ENCODE measurements at places on chromosomes 3 and 15.

GRCh38 chr3:185815391-185816282 is 9.2 kb downstream of the IGF2BP2 start:
- DNase-seq: no peak

GRCh38 chr3:160987982-160988964 is 116.9 kb downstream of the B3GALNT1 start:
- no peak for DNase-seq

DNA sequence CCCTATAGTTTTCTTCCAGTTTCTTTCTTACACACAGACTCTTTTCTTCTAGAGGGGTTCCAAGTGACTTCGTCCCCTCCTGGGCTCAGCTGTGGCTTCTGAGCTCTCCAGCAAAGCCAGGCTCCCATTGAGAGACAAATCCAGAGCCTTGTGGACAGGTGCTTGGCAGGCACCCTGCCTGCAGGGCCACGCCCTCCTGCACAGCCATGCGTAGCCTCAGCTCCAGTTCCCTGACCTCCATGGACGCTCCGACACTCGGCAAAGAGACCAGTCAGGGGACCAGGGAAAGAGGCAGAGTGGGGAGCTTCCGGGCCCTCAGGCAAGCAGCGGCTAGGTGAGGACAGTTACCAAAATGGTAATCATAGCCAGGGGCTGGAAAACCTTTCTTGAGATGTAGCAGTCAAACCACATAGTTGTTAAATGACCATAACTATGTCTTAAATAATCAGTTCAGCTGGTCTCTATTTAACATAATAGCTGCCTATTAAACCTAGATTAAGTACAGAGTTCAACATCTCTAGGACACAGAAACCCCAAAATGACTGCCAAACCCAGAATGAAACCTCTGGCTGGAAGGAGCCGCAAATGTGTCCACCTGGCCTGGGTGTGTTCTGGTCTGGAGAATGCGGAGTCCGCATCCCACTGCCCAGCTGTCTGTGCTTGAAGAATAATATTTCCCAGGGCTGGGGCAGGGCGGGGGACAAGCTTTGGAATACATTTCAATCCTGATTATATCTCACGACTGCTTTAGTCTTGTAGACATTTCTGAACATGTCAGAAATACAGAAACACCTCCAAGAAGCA is 69.3 kb upstream of the RGMA start:
- DNase-seq: no peak

- DNase-seq: no peak
Measured at GRCh38 chr3:158095814-158096704, 10.2 kb downstream of the SHOX2 start.

DNA sequence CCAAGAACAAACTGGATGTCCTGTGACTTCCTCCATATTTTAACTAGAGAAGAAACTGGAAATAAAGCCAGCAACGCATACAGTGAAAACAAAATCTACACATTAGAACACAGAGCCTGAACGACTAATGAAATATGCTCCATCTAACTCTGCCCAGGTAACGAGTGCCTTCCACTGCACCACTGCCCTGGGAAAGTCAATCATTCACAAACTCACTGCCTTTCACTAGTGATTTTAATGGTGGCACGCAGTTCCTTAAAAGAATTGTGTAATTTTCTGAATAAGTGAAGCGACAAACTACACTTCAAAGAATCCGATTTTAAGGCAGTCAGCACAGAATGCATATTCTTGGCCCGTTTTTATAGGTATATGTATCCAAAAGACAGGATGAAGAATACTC is 416.0 kb downstream of the SHQ1 start:
- DNase-seq: no peak

- DNase-seq: no peak
Measured at GRCh38 chr3:139288266-139288821, 55.5 kb upstream of the MRPS22 start.

GRCh38 chr3:184772667-184773272 is 39.2 kb upstream of the VPS8 start:
- DNase-seq: no peak

DNA sequence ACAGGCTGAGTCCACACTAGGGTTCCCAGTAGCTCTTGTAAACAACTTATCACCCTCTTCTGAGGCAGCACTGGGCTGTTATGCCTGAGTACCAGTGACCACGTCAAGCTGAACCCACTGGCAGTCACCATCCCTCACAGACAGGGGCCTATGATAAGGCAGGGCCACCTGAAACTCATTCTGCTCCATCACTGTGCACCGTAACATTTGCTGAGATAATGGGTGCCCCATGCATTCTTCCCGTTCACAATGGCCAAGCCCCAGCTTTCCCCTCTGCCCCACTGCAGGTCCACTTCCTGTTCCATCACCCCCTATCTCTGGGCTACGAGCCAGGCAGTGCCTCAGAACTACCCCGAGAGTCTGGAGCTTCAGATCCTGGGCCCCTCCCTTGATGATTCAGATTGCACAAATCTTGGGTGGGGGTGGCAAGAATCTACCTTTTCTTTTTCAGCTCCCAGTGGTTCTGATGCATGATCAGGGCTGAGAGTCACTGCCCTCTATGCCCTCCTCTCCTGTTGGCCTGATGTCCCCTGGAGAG is 158.0 kb downstream of the RAB11A start:
- no peak for DNase-seq

- no peak for DNase-seq
Measured at GRCh38 chr15:96914081-96914480, 583.6 kb downstream of the NR2F2 start.
